ENCODE measurements at places on chromosomes 2 and 18. TPM values are rescaled to one million over a fixed set of nuclear protein-coding genes. Genes with fewer than 3 reads are reported as not detected.

DNA sequence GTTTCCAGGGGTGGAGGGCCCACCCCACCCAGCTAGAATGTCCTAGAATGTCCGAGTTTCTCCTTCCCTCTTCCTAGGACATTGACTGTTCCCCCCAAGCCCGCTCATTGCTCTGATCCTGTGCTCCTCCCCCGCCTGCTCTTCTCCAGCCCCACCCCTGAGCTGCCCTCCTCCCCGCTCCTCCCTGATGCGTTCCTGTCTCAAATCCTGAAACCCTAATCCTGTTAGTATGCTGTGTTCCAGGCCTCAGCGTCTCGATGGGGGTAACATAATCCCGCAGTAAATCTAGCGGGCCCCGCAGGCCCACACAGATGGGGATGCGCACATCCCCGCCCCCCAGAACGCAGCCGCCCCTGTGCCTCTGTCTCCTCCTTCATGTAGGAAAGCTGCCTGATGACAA, 51.3 kb downstream of the NRP2 start:
- no peaks in the 10 kb centered on the region for H3K36me3 ChIP-seq
- no peak overlapping the region for H3K4me3 ChIP-seq
- no peaks in the 10 kb centered on the region for H3K27me3 ChIP-seq
- H3K4me1 ChIP-seq, result no peaks in the 10 kb centered on the region
- DNase-seq, result no peak

- no peaks in the 10 kb centered on the region for H3K36me3 ChIP-seq
- no peak for DNase-seq
- no peak overlapping the region for H3K27ac ChIP-seq
- no peak overlapping the region for H3K4me3 ChIP-seq
These were observed 1147.1 kb downstream of the CNTNAP5 start for GRCh38 chr2:125172181-125172580.

GRCh38 chr2:204871231-204871953, 326.1 kb downstream of the PARD3B start:
- H3K27me3 ChIP-seq, result no peaks in the 10 kb centered on the region
- H3K36me3 ChIP-seq, result no peaks in the 10 kb centered on the region
- DNase-seq, result no peak
- H3K27ac ChIP-seq, result no peak overlapping the region

- DNase-seq, result no peak
- H3K4me3 ChIP-seq, result no peak overlapping the region
- no peaks in the 10 kb centered on the region for H3K36me3 ChIP-seq
- no peak overlapping the region for H3K27ac ChIP-seq
- no peaks in the 10 kb centered on the region for H3K27me3 ChIP-seq
These were observed 86.5 kb downstream of the PTGR3 start for GRCh38 chr18:75122334-75122958.

- DNase-seq, result no peak
- H3K4me3 ChIP-seq, result no peak overlapping the region
- no peaks in the 10 kb centered on the region for H3K4me1 ChIP-seq
- no peaks in the 10 kb centered on the region for H3K27me3 ChIP-seq
- no peak overlapping the region for H3K27ac ChIP-seq
These were observed 94.6 kb downstream of the CERS6 start for GRCh38 chr2:168550670-168551069.

GRCh38 chr2:182090486-182090885, 104.8 kb downstream of the PPP1R1C start:
- DNase-seq, result no peak
- H3K27ac ChIP-seq, result no peak overlapping the region
- no peak overlapping the region for H3K4me3 ChIP-seq
- no peaks in the 10 kb centered on the region for H3K36me3 ChIP-seq

GRCh38 chr2:6941299-6942046, 24.3 kb downstream of the RNF144A start:
- no peaks in the 10 kb centered on the region for H3K4me1 ChIP-seq
- no peaks in the 10 kb centered on the region for H3K36me3 ChIP-seq
- DNase-seq, result no peak
- H3K27me3 ChIP-seq, result no peaks in the 10 kb centered on the region
- no peak overlapping the region for H3K4me3 ChIP-seq
- no peak overlapping the region for H3K27ac ChIP-seq

DNA sequence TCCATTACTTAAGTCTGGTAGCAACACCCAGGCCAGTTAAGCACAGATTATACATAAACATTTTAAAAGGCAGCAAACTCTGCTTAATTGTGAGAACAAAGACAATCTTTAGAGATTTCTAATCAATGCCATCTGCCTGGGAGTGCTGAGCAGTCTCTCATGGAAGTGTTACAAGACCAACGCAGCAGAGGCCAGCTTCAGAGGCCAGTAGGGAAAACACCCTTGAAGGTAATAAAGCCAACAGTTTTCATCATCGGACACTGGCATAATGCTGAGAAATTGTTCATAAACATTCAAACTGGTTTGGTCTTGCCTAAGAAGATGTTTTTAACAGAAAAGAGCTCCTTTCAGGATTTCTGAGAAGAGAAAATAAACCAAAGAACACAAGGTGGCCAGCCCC, 35.0 kb downstream of the EPB41L3 start:
- H3K4me3 ChIP-seq, result no peak overlapping the region
- DNase-seq, result no peak
- no peaks in the 10 kb centered on the region for H3K4me1 ChIP-seq

GRCh38 chr2:25308599-25308998, 33.1 kb downstream of the DNMT3A start:
- H3K27ac ChIP-seq, result no peak overlapping the region
- no peak overlapping the region for H3K4me3 ChIP-seq
- no peak for DNase-seq

GRCh38 chr2:74719066-74719465, 65.0 kb downstream of the SEMA4F start:
- H3K4me3 ChIP-seq, result no peak overlapping the region
- H3K36me3 ChIP-seq, result no peaks in the 10 kb centered on the region
- no peaks in the 10 kb centered on the region for H3K27me3 ChIP-seq
- no peak for DNase-seq
- H3K27ac ChIP-seq, result no peak overlapping the region

GRCh38 chr2:142095647-142096046, 35.2 kb downstream of the LRP1B start:
- no peak for DNase-seq
- H3K27me3 ChIP-seq, result no peaks in the 10 kb centered on the region
- H3K4me1 ChIP-seq, result no peaks in the 10 kb centered on the region
- H3K36me3 ChIP-seq, result no peaks in the 10 kb centered on the region
- no peak overlapping the region for H3K27ac ChIP-seq

- H3K27ac ChIP-seq, result peak overlapping the region; percentile 17
- H3K27me3 ChIP-seq, result no peaks in the 10 kb centered on the region
- no peaks in the 10 kb centered on the region for H3K36me3 ChIP-seq
- DNase-seq, result no peak
- H3K4me1 ChIP-seq, result no peaks in the 10 kb centered on the region
These were observed 47.5 kb upstream of the STAT1 start for GRCh38 chr2:191061381-191061980.

DNA sequence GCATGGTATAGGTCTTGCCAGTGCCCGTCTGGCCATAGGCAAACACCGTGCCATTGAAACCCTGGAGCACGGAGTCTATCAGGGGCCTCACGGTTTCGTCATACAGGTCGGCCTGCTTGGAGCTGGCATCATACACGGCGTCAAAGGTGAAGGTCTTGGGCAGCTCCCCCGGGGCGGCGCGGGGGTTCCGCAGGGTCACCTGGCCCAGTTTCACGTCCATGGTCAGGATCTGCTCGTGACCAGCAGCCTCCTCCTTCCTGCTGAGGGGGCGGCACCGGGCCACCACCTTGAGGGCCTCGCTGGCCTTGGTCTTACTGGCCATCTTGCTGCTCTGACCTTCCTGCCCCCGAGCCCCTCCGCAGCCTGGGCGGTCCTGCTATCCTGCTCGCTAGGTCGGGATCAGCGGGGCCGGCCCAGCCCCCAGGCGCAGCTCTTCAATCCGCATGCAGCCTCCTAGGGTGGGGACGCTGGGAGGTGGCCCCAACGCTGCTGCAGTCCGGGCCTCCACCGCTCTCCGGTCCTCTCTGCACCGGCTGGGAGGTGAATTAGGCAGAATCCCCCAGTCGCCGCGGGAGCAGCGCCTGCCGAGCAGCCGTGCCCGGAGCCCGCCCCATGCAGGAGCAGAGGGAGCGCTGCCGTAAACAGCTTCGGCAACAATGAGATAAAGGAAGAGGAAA, 563 bp downstream of the KIF3C start:
- no peaks in the 10 kb centered on the region for H3K4me1 ChIP-seq
- H3K36me3 ChIP-seq, result no peaks in the 10 kb centered on the region
- no peak for DNase-seq
- H3K27me3 ChIP-seq, result no peaks in the 10 kb centered on the region
- peak overlapping the region; percentile 58 for H3K4me3 ChIP-seq

DNA sequence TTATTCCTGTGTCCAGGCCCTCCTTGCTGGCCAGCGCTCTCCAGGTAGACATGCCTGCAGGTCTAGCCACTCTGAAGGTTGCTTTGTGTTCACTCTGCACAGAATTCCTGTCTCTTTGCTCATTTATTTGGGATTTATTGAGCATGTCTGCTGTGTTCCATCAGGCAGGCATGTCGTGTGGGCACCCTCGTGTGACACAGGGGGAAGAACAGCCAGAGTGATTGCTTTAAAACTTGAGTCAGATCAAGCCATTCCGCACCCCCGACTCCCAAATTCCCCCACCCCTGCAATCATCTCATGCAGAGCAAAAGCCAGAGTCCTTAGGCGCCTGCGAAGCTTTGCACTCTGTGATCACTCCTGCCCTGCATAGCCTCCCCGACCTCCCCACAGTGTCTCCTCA, 44.7 kb upstream of the SIX2 start:
- no peak overlapping the region for H3K27ac ChIP-seq
- no peaks in the 10 kb centered on the region for H3K27me3 ChIP-seq
- no peak overlapping the region for H3K4me3 ChIP-seq
- no peaks in the 10 kb centered on the region for H3K4me1 ChIP-seq

GRCh38 chr2:165109915-165110314, 93.9 kb downstream of the SCN3A start:
- no peak overlapping the region for H3K4me3 ChIP-seq
- H3K4me1 ChIP-seq, result no peaks in the 10 kb centered on the region
- no peak overlapping the region for H3K27ac ChIP-seq

GRCh38 chr2:146659976-146660375, 1184.9 kb upstream of the ACVR2A start:
- H3K4me1 ChIP-seq, result no peaks in the 10 kb centered on the region
- H3K36me3 ChIP-seq, result no peaks in the 10 kb centered on the region
- no peak overlapping the region for H3K27ac ChIP-seq
- no peak for DNase-seq
- no peaks in the 10 kb centered on the region for H3K27me3 ChIP-seq

- H3K4me1 ChIP-seq, result no peaks in the 10 kb centered on the region
- H3K4me3 ChIP-seq, result no peak overlapping the region
- no peak for DNase-seq
- no peaks in the 10 kb centered on the region for H3K36me3 ChIP-seq
- H3K27me3 ChIP-seq, result no peaks in the 10 kb centered on the region
These were observed 1567.8 kb upstream of the PIK3C3 start for GRCh38 chr18:40387130-40387787.

GRCh38 chr2:219285894-219286425, 6.8 kb downstream of the DNAJB2 start:
- no peak for DNase-seq
- peaks cover 56% of the 10 kb centered on the region for H3K36me3 ChIP-seq
- H3K27me3 ChIP-seq, result no peaks in the 10 kb centered on the region
- H3K4me3 ChIP-seq, result no peak overlapping the region

- no peaks in the 10 kb centered on the region for H3K36me3 ChIP-seq
- H3K4me3 ChIP-seq, result no peak overlapping the region
- H3K27ac ChIP-seq, result no peak overlapping the region
- no peak for DNase-seq
- H3K4me1 ChIP-seq, result no peaks in the 10 kb centered on the region
These were observed 34.8 kb downstream of the PPP1R1C start for GRCh38 chr2:182020286-182021070.

GRCh38 chr2:120669121-120669952, 66.3 kb upstream of the GLI2 start:
- no peak for DNase-seq
- no peak overlapping the region for H3K27ac ChIP-seq
- no peak overlapping the region for H3K4me3 ChIP-seq
- H3K4me1 ChIP-seq, result no peaks in the 10 kb centered on the region

DNA sequence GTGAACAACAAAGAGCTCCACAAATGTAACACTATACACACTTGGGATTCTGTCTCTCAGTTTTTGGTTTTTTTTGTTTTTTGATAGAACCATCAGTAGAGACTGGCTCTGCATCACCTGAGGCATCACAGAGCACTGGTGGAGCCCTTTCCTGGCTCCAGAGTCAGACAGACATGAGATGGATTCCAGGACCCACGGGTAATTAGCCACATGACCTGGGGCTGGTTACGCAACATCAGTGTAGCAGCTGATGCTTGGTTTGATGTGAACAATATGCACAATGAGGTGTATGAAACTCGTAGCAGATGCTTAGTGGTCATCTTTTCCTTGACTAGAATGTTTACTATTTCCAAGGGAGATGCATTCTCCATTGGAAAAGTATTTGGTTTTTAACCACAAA, 40.7 kb downstream of the CMPK2 start:
- H3K27ac ChIP-seq, result no peak overlapping the region
- DNase-seq, result no peak
- no peaks in the 10 kb centered on the region for H3K4me1 ChIP-seq
- H3K27me3 ChIP-seq, result no peaks in the 10 kb centered on the region

GRCh38 chr2:71608441-71608840, 155.1 kb downstream of the DYSF start:
- no peaks in the 10 kb centered on the region for H3K4me1 ChIP-seq
- no peak overlapping the region for H3K27ac ChIP-seq
- DNase-seq, result peak; percentile 15
- no peaks in the 10 kb centered on the region for H3K36me3 ChIP-seq

- DNase-seq, result no peak
- no peak overlapping the region for H3K4me3 ChIP-seq
- no peaks in the 10 kb centered on the region for H3K36me3 ChIP-seq
- no peak overlapping the region for H3K27ac ChIP-seq
These were observed 43.2 kb downstream of the CYB5A start for GRCh38 chr18:74248595-74248994.

GRCh38 chr2:142586693-142587580, 290.5 kb upstream of the KYNU start:
- peak; percentile 26 for DNase-seq
- no peaks in the 10 kb centered on the region for H3K4me1 ChIP-seq
- no peaks in the 10 kb centered on the region for H3K36me3 ChIP-seq
- H3K27me3 ChIP-seq, result no peaks in the 10 kb centered on the region

- DNase-seq, result no peak
- no peaks in the 10 kb centered on the region for H3K4me1 ChIP-seq
- H3K27me3 ChIP-seq, result no peaks in the 10 kb centered on the region
- no peak overlapping the region for H3K4me3 ChIP-seq
- no peak overlapping the region for H3K27ac ChIP-seq
- H3K36me3 ChIP-seq, result no peaks in the 10 kb centered on the region
These were observed 859.3 kb downstream of the BCL11A start for GRCh38 chr2:59694176-59694575.

- no peak for DNase-seq
- H3K4me3 ChIP-seq, result no peak overlapping the region
- H3K27ac ChIP-seq, result no peak overlapping the region
These were observed 7.4 kb downstream of the SKOR2 start for GRCh38 chr18:47244086-47244485.

TAF4B gene
- total RNA-seq, result 1.9 TPM

MSTN gene
- total RNA-seq, result 0.70 TPM

RGPD4 gene
- total RNA-seq, result not detected

TRIM43 gene
- not detected for total RNA-seq

DNAH7 gene
- 2.5 TPM for total RNA-seq

C1QL2 gene
- total RNA-seq, result not detected

CD226 gene
- total RNA-seq, result 3.2 TPM

SERPINB11 gene
- total RNA-seq, result not detected

ALK gene
- not detected for total RNA-seq

CRACDL gene
- total RNA-seq, result 36.5 TPM

MOGAT1 gene
- total RNA-seq, result not detected

EXOC6B gene
- total RNA-seq, result 93.7 TPM

LIMS3 gene
- 1.7 TPM for total RNA-seq

ANKRD44 gene
- total RNA-seq, result 33.0 TPM

TLX2 gene
- total RNA-seq, result 1.7 TPM

SLC4A3 gene
- not detected for total RNA-seq

CFAP210 gene
- total RNA-seq, result not detected

MAB21L4 gene
- 2.1 TPM for total RNA-seq

COLEC12 gene
- total RNA-seq, result 7.6 TPM
